Pancreas (tissue), 10 donors: ENCODE measurements at places on chromosomes 3 and 15. TPM values are rescaled to one million over a fixed set of nuclear protein-coding genes. Genes with fewer than 3 reads are reported as not detected.

GRCh38 chr15:76576523-76577279 is 240.1 kb downstream of the ISL2 start:
- H3K4me1 ChIP-seq, result no peaks in the 10 kb centered on the region
- no peaks in the 10 kb centered on the region for H3K27me3 ChIP-seq
- H3K27ac ChIP-seq, result no peak overlapping the region
- H3K4me3 ChIP-seq, result no peak overlapping the region
- no peaks in the 10 kb centered on the region for H3K36me3 ChIP-seq
- DNase-seq, result peak; percentile 49

DNA sequence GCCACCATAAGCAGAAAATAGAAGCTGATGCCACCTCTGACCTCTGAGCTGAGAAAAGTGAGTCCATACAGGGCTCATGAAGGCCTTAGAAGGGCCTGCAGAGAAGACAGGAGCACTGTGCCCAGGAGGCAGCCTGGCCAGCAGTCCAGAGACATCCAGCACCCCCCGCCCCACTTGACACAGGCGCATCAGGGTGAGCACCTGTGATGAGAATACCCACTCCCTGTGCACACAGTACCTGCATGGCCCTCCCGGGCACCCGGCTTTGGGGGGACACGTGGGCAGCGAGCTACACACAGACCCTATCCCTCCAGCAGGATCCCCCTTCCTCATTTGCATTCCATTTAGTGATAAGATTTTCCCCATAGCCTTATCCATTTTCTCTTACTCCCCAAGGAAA is 63.6 kb upstream of the NSMCE3 start:
- H3K36me3 ChIP-seq, result no peaks in the 10 kb centered on the region
- no peak overlapping the region for H3K27ac ChIP-seq

DNA sequence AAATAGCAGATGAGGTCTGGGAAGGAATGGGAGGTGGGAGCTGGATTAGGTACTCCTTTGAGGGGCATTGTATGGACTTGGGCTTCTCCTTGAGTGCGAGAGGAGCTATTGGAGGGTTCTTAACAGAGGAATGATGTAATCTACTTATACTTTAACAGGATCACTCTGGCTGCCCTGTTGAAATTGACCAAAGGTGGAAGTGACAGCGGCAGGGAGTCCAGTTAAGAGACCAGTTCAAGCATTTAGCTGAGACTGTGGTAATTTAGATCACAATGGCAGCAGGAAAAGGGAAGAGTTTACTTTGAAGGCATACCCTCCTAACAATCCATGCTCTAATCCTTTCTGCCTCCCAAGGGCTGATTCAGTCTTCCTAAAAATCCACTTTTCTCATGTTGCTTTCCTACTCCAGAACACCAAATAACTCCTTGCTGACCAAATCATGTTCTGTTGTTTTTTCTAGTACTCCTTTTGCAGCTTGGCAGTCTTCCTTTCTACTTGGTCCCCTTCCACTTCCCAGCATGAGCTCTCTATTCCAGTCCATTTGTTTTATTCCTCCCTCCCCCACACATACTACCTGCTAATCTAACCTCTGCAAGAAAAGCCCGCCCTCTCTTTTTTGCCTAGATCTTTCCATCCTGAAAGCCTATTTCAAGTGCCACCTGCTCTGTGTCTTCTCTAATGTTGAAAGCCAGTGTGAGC is 139.4 kb downstream of the NECTIN3 start:
- no peaks in the 10 kb centered on the region for H3K4me1 ChIP-seq
- H3K27ac ChIP-seq, result no peak overlapping the region
- H3K36me3 ChIP-seq, result no peaks in the 10 kb centered on the region
- no peak for DNase-seq

Gene ADPRH
- polyA plus RNA-seq, result 2.7 TPM

DNA sequence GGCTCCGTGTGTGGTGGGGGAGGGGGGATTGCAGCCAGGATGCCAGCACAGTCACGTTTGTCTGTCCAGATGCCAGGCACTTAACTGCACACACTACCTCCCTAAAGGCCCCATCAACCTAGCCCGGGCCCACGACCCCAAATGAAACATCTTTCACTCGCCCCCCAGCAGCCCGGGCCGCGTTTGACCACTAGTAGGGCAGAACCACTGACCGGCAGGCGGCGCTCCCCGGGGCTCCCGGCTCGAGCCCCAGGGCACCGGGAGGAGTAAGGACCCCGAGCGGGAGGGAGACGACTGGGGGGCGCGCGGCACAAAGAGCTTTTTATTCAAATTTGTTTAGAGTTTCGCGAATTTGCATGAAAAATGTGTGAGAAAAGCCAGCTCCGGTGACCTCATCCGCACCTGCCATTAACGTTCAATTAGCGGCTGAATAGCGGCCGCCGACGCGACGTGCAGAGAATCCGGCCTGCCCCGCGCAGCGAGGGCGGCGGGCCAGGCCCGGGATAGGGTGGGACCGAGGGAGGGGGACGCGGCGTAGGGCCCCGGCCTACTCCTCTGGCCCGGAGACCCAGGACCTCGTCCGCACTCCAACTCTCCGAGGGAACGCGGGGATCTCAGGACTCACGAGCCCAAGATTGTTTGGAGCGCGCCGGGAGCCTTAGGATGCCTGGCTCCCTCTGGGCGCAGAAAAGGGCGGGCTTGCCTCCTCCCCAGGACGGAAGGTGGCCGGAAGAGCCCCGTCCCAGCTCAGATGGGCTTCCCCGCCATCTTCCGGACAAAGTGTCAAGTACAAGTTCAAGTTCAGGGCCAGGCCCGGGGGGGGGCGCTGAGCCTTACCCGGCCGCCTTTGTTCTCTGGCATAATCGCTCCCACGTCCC is 64.9 kb upstream of the POLG start:
- H3K4me3 ChIP-seq, result peak overlapping the region; percentile 9
- H3K27me3 ChIP-seq, result peaks cover 23% of the 10 kb centered on the region
- H3K36me3 ChIP-seq, result no peaks in the 10 kb centered on the region

GRCh38 chr15:90001683-90002427 is 731 bp downstream of the ZNF710 start:
- peak overlapping the region; percentile 74 for H3K27ac ChIP-seq
- H3K4me3 ChIP-seq, result peak overlapping the region; percentile 82
- H3K27me3 ChIP-seq, result no peaks in the 10 kb centered on the region
- peaks cover 21% of the 10 kb centered on the region for H3K4me1 ChIP-seq
- H3K36me3 ChIP-seq, result no peaks in the 10 kb centered on the region

Gene TMC3
- not detected for polyA plus RNA-seq

GRCh38 chr3:128559486-128560225 is 66.7 kb upstream of the GATA2 start:
- no peaks in the 10 kb centered on the region for H3K36me3 ChIP-seq
- no peaks in the 10 kb centered on the region for H3K4me1 ChIP-seq
- H3K4me3 ChIP-seq, result no peak overlapping the region
- no peaks in the 10 kb centered on the region for H3K27me3 ChIP-seq
- no peak overlapping the region for H3K27ac ChIP-seq
- no peak for DNase-seq

DNA sequence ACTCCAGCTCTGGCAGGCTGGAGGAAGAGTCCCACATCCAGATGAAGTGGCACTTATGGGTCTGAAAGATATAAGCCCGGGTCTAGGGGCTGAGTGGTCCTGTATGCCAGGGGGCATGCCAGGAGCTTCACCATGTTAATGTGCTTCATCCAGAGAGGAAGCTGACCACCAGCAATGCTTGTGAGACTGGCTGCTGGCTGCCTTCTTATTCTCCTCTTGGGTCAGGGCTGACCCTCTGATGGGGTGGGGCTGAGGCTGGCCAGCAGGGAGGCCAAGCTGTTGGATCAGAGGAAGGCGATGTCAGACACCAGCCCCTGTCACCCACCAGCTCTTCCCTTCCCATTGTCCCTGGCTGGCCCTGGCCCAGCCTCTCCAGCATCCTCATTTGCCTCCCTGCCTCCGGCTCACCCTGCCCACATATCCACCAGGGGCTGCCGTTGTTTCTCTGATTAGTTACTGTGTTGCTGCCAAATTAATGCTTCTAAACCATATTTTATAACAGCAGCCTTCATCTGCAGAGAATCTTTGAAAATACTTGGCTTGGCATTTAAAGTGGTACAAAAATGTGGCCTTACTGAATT is 20.4 kb upstream of the PSTPIP1 start:
- no peak overlapping the region for H3K27ac ChIP-seq
- H3K27me3 ChIP-seq, result no peaks in the 10 kb centered on the region
- no peak for DNase-seq
- no peaks in the 10 kb centered on the region for H3K36me3 ChIP-seq
- H3K4me3 ChIP-seq, result no peak overlapping the region

Gene CHRNA7
- polyA plus RNA-seq, result 2.6 TPM

DNA sequence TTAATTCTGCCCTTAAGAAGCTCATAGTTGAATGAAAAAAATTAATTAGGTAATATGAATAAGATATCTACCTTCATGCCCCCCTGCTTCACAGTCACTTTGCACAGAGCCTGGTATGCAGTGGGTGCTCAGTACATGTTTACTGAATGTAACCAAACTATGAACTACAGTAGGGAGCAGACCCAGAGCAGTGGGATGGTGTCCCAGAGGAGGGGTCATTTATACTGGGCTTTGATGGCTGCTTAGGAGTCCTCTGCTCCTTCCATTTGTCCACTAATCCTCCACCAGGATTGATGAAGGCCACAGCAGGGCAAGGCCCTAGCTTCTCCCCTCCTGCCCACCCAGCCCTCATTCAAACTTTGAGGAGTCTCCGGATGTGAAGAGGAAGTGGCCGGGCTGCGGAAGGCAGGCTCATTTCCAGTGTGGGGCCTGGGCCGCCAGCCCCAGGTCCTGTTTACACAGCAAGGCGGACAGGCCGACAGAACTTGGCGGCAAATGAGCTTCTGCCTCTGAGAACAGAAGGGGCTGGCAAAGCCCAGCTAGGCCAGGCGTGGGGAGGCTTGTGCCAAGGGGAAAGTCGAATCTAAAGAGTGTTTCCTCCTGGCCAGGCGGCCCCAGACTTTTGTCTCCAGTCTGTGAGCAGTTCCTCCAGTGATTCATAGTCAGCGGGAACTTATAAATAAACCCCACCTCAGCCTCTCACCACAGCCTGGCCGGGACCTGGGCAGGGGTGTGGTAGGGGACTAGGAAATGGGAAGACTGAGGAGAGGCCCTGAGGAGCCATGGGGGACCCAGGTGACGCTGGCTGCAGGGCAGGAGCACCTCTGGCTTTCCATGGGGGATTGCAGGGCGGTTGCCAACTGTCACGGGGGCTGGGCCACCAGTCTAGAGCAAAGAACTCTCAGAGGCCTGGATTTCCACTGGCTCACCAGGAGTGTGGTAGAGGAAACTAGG is 51.6 kb upstream of the LCTL start:
- H3K27me3 ChIP-seq, result no peaks in the 10 kb centered on the region
- peak; percentile 47 for DNase-seq
- H3K36me3 ChIP-seq, result no peaks in the 10 kb centered on the region
- H3K4me3 ChIP-seq, result no peak overlapping the region
- no peaks in the 10 kb centered on the region for H3K4me1 ChIP-seq
- H3K27ac ChIP-seq, result no peak overlapping the region

Gene AMOTL2
- 11.9 TPM for polyA plus RNA-seq

DNA sequence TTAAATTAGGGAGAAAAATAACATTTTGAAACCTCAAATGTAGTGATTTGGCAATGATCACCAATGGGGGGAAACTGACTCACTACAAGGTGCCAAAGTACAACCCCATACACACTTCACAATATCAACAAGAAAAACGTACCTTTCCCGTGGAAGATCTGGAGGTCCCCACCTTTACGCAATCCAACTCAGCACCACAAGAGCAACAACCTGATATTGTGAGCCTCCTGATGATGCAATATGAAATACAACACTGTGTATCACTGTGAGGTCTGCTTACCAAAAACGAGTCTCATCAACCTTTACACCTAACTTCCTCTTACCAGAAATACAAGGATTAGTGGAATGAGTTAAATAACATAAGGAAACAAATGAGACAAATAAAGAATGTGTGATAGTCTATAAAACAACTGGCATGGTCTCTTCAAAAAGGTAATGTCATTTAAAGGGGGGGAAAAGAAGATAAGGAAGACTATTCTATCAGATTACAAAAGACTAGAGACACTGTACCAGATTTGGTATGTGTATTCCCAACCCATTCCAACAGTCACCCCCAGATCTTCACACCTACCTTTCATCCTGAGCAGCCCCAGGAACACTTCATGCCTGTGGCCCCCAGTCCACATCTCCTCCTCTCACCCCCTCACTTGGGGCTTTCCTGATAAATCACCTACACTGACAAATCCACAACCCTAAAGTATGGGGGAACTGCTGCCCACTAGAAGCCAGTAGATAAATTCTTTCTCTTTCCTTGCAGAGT is 27.7 kb downstream of the DLG1 start:
- no peak overlapping the region for H3K27ac ChIP-seq
- no peak overlapping the region for H3K4me3 ChIP-seq
- H3K36me3 ChIP-seq, result no peaks in the 10 kb centered on the region

Gene ZNF639
- 15.3 TPM for polyA plus RNA-seq

Gene CADM2
- 0.65 TPM for polyA plus RNA-seq

Gene SAMD7
- polyA plus RNA-seq, result not detected

GRCh38 chr15:49669288-49669687 is 48.4 kb downstream of the DTWD1 start:
- H3K27me3 ChIP-seq, result no peaks in the 10 kb centered on the region
- no peak for DNase-seq
- H3K36me3 ChIP-seq, result no peaks in the 10 kb centered on the region

Gene KLHL24
- polyA plus RNA-seq, result 5.7 TPM
